Left ventricle myocardium inferior (tissue), 1 donor: ENCODE measurements at places on chromosomes 12 and 14. TPM values are rescaled to one million over a fixed set of nuclear protein-coding genes. Genes with fewer than 3 reads are reported as not detected.

- peaks cover 12% of the 10 kb centered on the region for H3K4me1 ChIP-seq
- H3K27me3 ChIP-seq, result peaks cover 20% of the 10 kb centered on the region
- no peak overlapping the region for H3K4me3 ChIP-seq
- no peak for DNase-seq
- H3K27ac ChIP-seq, result no peak overlapping the region
These were observed 146.5 kb upstream of the MYL2 start for GRCh38 chr12:111066744-111067437.

- no peak for DNase-seq
- H3K4me3 ChIP-seq, result no peak overlapping the region
- H3K27ac ChIP-seq, result no peak overlapping the region
- no peaks in the 10 kb centered on the region for H3K4me1 ChIP-seq
- no peaks in the 10 kb centered on the region for H3K27me3 ChIP-seq
- H3K36me3 ChIP-seq, result no peaks in the 10 kb centered on the region
These were observed 330.5 kb downstream of the AACS start for GRCh38 chr12:125395583-125396215.

Gene GPR162
- total RNA-seq, result 6.5 TPM

Gene KCNH5
- not detected for total RNA-seq

Gene BCL11B
- total RNA-seq, result 0.11 TPM

GRCh38 chr14:28751467-28752058 is 15.0 kb upstream of the FOXG1 start:
- no peaks in the 10 kb centered on the region for H3K4me1 ChIP-seq
- H3K27me3 ChIP-seq, result peaks cover 75% of the 10 kb centered on the region
- H3K4me3 ChIP-seq, result no peak overlapping the region
- no peaks in the 10 kb centered on the region for H3K36me3 ChIP-seq
- no peak for DNase-seq

DNA sequence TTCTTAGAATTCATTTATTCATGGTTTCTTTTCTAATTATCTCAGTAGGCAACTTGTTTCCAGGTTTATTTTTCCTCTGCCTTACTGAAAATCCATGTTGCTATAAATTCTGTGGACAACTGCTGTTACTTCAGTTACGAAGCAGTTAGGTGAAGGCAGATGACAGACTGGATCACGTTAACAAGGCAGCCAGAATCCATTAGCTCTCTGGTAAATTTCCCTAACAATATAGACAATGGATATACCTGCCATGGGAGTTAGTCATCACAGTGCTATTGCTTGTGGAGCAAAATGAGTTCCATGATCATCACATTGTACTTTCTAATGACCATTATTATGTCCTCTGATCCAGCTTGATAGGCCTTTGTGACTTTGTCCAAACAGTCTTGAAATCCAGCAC is 291.5 kb downstream of the NELL2 start:
- no peaks in the 10 kb centered on the region for H3K27me3 ChIP-seq
- H3K4me1 ChIP-seq, result no peaks in the 10 kb centered on the region
- no peaks in the 10 kb centered on the region for H3K36me3 ChIP-seq
- H3K4me3 ChIP-seq, result no peak overlapping the region
- no peak overlapping the region for H3K27ac ChIP-seq

DNA sequence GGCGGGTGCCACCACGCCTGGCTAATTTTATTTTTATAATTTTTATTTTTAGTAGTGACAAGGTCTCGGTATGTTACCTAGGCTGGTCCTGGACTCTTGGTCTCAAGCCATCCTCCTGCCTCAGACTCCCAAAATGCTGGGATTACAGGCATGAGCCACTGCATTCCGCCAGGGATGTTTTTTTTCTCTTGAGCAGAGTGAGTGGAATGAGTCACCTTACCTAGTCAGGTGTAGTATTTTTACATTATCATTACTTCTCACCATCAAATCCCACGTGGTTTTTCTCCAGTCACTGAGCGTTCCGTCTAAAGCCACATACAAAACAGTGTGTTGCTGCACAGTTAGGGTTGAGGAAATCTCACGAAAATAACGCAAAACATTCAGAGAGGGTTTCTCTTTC is 870 bp upstream of the TBPL2 start:
- DNase-seq, result no peak
- no peaks in the 10 kb centered on the region for H3K36me3 ChIP-seq
- no peak overlapping the region for H3K27ac ChIP-seq
- H3K4me1 ChIP-seq, result peaks cover 5% of the 10 kb centered on the region
- peaks cover 31% of the 10 kb centered on the region for H3K27me3 ChIP-seq

- peaks cover 36% of the 10 kb centered on the region for H3K4me1 ChIP-seq
- H3K27ac ChIP-seq, result peak overlapping the region; percentile 63
- no peaks in the 10 kb centered on the region for H3K27me3 ChIP-seq
These were observed 112.8 kb downstream of the DUSP6 start for GRCh38 chr12:89239534-89239933.

DNA sequence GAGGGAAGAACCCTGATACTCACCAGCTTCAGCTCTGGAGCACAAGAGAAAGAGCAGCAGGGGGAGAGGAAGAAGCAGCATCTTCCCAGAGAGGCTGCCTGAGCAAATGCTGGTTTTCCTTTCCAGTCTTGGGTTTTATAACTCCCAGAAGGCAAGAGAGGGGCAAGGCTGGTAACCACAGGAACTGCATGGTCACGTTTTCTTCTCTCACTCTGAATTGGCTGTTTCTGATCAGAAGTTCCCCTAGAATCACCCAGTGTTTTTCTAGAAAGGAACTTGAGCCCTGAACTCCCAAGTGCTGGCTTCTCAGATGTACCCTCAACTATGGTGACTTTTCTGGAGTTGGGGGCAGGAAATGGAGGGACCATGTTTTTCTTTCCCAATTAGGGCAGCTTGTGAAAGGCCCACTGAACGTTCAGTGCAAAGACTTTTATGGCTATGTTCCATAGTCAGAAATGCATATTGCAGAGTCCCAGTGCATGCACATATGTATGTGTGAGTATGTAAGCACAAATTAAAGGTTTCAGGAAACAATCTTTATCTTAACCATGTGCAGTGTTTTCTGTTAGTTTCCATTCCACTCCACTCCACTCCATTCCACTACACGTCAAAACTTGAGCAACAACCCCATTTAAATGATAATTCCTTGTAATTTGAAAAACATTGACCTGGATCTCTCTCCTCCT is at the start of gene CMA1:
Gene CMA1 (minus strand): TSS at position 111 of the 686 bp plus-strand sequence. CDS start 30 bp downstream, at position 81.
- H3K27ac ChIP-seq, result no peak within 1 kb of the TSS
- DNase-seq, result no peak
- H3K27me3 ChIP-seq, result peaks cover 16% of the 10 kb centered on the region
- H3K36me3 ChIP-seq, result no peaks in the 10 kb centered on the region
- H3K4me3 ChIP-seq, result no peak within 1 kb of the TSS
- no peaks in the 10 kb centered on the region for H3K4me1 ChIP-seq

DNA sequence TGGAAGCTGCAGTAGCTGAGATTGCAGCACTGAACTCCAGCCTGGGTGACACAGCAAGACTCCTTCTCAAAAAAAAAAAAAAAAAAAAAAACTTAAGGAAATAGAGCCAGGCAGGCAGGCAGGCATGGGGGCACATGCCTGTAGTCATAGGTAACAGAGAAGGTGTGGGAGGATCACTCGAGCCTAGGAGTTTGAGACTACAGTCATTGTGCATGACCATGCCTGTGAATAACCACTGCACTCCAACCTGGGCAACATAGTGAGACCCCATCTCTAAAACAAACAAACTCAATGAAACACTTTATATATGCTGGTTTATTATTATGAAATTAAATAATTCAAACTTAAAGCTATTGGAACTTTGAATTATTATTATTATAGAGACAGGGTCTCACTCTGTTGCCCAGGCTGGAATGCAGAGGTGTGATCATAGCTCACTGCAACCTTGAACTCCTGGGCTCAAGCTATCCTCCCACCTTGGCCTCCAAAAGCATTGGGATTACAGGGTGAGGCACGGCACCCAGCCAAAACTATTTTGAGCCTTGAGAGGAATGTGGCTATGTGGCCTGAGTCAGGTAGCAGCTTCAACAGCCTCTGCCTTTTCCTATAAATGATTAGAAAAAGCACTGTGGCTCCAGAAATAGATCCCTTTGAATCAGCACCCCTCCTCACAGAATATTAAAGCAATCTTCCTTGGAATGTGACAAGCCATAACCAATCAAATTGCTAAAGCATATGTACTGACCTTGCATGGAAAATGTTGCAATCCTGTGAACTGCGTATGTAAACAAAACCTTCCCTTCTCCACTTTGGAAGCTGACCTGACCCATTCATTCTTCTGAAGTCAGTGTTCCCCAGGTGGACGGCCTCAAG is 34.7 kb upstream of the YY1 start:
- DNase-seq, result no peak
- H3K4me3 ChIP-seq, result no peak overlapping the region
- no peaks in the 10 kb centered on the region for H3K36me3 ChIP-seq
- H3K4me1 ChIP-seq, result peaks cover 4% of the 10 kb centered on the region
- H3K27ac ChIP-seq, result no peak overlapping the region

- H3K36me3 ChIP-seq, result no peaks in the 10 kb centered on the region
- peaks cover 95% of the 10 kb centered on the region for H3K27me3 ChIP-seq
- H3K4me1 ChIP-seq, result peaks cover 27% of the 10 kb centered on the region
- no peak overlapping the region for H3K4me3 ChIP-seq
- no peak for DNase-seq
These were observed 20.5 kb downstream of the KRT7 start for GRCh38 chr12:52253391-52254179.

Gene GLIPR1L1
- total RNA-seq, result not detected

DNA sequence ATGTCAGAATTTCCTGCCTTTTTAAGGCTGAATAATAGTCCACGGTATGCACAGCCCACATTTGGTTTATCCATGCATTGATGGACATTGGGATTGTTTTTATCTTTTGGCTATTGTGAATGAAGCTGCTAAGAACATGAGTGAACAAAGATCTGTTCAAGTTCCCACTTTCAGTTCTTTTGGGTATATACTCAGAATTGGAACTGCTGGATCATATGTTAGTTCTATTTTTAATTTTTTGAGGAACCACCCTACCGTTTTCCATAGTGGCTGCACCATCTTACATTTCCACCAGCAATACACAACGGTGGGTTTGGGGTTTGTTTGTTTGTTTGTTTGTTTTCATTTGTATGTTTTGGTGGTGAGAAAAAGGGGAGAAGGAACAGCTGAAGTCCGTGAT is 6.4 kb downstream of the GPR68 start:
- H3K4me3 ChIP-seq, result no peak overlapping the region
- H3K27ac ChIP-seq, result no peak overlapping the region
- no peak for DNase-seq
- H3K27me3 ChIP-seq, result no peaks in the 10 kb centered on the region
- H3K4me1 ChIP-seq, result no peaks in the 10 kb centered on the region
- H3K36me3 ChIP-seq, result no peaks in the 10 kb centered on the region

DNA sequence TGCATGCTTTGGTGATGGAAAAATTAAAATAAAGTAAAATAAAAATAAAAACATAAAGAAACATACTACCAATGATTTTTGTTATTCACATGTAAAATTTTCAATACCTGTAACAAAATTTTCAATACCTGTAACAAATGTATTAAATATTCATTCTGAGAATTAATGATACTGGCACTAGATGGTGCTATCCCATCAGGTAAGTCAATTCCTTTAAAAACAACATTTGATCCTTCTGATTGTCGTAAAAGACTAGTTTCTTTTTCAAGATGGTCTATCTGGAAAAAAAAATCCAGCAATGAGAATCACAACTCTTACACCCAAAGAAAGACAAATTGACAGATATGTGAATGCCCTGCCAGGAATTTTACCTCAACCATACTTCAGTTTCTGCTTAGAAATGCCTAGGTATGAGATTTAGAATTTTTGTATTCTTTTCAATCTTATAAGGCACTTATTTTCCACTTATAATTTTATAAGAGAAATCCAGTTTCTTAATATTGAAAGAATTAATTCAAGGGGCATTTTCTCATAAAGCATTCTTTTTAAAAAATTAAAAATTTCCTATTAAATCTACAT is 30.7 kb downstream of the CEP290 start:
- H3K4me1 ChIP-seq, result no peaks in the 10 kb centered on the region
- no peaks in the 10 kb centered on the region for H3K27me3 ChIP-seq
- H3K4me3 ChIP-seq, result peak overlapping the region; percentile 40
- DNase-seq, result no peak
- no peak overlapping the region for H3K27ac ChIP-seq

Gene SLC24A4
- total RNA-seq, result 0.36 TPM

Gene PDE3A
- total RNA-seq, result 161 TPM

Gene ATP2A2
- total RNA-seq, result 1,955 TPM

GRCh38 chr14:69249603-69250002 is 10.4 kb upstream of the GALNT16 start:
- no peak overlapping the region for H3K4me3 ChIP-seq
- H3K36me3 ChIP-seq, result no peaks in the 10 kb centered on the region
- no peaks in the 10 kb centered on the region for H3K27me3 ChIP-seq
- DNase-seq, result no peak

- peaks cover 64% of the 10 kb centered on the region for H3K4me1 ChIP-seq
- no peak overlapping the region for H3K4me3 ChIP-seq
- no peaks in the 10 kb centered on the region for H3K36me3 ChIP-seq
- H3K27ac ChIP-seq, result peak overlapping the region; percentile 63
- DNase-seq, result no peak
- no peaks in the 10 kb centered on the region for H3K27me3 ChIP-seq
These were observed 188.8 kb downstream of the TTC7B start for GRCh38 chr14:90627478-90627877.

DNA sequence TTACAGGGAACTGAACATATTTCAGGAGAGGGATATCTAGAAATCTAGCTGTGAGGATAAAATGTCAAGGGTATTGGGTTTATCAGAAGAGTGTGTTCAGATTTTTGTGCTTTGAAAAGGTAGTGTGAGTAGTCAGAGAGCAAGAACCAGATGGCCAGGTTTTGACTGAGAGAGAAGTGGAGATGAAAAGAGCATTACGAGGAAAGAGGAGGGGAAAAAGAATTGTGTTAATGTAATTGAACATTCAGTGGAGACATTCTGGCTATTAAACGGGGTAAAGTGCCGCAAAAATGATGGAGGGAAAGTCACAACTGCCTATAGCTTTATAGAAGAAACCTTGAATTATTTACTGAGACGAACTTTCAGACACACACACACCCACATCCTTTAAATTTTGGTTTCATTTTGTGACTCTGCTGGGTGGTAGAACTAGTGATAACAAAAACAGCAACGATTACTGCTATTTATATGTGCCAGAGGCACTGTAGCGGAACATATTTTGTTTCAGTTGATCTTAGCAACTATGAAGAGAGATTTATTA is 213.6 kb downstream of the ERC1 start:
- H3K27me3 ChIP-seq, result no peaks in the 10 kb centered on the region
- H3K27ac ChIP-seq, result peak overlapping the region; percentile 86
- H3K4me3 ChIP-seq, result peak overlapping the region; percentile 64
- DNase-seq, result no peak
- H3K4me1 ChIP-seq, result peaks cover 44% of the 10 kb centered on the region

Gene NKX2-1
- total RNA-seq, result not detected
